ENCODE measurements at places on chromosomes 6 and 20.

- H3K27ac ChIP-seq: no peak overlapping the region
- peaks cover 14% of the 10 kb centered on the region for H3K4me1 ChIP-seq
- DNase-seq: no peak
- H3K4me3 ChIP-seq: no peak overlapping the region
- H3K27me3 ChIP-seq: peaks cover 3% of the 10 kb centered on the region
These were observed 48.0 kb upstream of the CNKSR3 start for GRCh38 chr6:154558513-154558912.

DNA sequence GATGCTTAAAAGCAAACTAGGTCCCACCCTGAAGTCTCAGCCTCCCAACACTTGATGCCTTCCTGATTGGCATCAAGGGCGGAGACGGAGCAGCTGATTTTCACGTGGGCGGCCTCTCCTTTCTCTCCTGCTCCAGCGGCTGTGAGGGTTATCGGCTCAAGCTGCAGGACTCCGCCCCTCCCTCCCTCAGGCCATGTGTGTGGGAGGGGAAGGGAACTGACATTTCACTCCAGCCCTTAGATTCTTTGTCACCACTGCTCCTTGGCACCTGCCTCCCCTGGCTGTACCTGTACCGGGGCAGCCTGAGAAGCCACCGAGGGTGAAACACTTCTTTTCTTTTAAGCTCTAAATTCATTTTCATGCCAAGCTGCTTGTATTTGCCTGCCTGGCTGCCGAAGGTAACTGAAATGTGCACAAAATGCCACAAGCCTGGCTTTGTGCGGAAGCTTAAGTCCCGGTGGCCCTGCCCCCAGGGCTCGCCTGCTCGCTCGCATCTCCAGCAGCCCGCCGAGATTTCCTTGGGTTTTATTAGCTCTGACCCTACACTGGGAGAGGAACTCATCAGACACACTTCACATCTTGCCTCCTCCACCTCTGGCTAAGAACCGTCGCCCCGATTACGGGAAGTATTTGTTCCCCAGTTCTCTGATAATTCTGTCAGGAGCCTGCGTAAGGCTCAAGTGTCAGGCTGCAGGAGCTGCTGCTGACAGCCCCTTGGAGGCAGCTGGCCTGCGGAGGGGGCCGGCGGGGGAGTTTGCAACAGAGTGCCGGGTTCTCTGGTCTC, 9.6 kb upstream of the CPNE5 start:
- H3K36me3 ChIP-seq: peaks cover 4% of the 10 kb centered on the region
- peak overlapping the region; percentile 61 for H3K4me3 ChIP-seq
- no peak for DNase-seq
- peaks cover 27% of the 10 kb centered on the region for H3K4me1 ChIP-seq
- peak overlapping the region; percentile 46 for H3K27ac ChIP-seq

DNA sequence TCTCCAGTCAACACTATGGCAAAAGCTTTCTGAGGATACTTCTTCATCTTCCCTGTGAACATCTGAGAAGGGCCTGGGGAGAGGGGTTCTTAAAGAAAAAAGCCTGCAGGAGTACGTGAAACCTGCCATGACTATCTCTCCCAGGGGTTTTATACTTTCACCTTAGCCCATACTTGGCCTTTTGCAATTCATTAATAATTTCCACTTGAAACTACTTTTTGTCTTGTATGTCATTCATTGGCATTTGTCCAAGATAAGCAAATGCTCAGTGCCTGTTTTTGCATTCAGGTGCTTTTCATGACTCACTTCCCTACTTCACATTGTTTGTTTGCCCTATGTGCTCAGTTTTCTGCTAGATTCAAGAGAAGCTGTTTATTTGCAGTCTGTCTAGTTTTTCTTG, 580.3 kb upstream of the GJE1 start:
- H3K4me1 ChIP-seq: peaks cover 8% of the 10 kb centered on the region
- H3K36me3 ChIP-seq: peaks cover 11% of the 10 kb centered on the region
- no peak for DNase-seq
- H3K27ac ChIP-seq: peak overlapping the region; percentile 37
- no peaks in the 10 kb centered on the region for H3K27me3 ChIP-seq

DNA sequence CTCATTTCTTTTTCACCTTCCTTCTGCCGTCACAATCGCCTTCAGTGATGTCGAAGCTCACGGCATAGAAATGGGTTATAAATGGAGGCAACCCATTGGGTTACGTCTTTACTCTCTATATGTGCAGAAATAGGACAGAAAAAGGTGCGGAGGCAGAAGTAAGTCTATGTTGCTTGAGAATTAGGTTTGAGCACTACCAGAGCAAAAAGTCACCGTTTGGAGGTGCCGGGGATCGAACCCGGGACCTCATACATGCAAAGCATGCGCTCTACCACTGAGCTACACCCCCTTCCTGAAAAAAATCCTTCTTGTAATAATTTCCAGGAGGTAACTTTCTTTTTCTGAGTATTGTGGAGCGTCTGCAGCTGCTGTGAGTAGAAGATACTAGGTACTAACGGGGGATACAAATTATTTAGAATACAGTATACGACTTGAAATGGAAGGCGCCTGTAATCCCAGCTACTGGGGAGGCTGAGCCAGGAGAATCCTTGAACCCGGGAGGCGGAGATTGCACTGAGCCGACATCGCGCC, 134.2 kb downstream of the TRIM27 start:
- H3K27me3 ChIP-seq: peaks cover 98% of the 10 kb centered on the region
- peaks cover 14% of the 10 kb centered on the region for H3K4me1 ChIP-seq
- H3K4me3 ChIP-seq: peak overlapping the region; percentile 86
- peak overlapping the region; percentile 69 for H3K27ac ChIP-seq

GRCh38 chr6:41955412-41955811, 13.8 kb upstream of the CCND3 start:
- H3K27me3 ChIP-seq: no peaks in the 10 kb centered on the region
- no peak for DNase-seq
- no peak overlapping the region for H3K4me3 ChIP-seq
- no peaks in the 10 kb centered on the region for H3K36me3 ChIP-seq
- H3K27ac ChIP-seq: no peak overlapping the region

DNA sequence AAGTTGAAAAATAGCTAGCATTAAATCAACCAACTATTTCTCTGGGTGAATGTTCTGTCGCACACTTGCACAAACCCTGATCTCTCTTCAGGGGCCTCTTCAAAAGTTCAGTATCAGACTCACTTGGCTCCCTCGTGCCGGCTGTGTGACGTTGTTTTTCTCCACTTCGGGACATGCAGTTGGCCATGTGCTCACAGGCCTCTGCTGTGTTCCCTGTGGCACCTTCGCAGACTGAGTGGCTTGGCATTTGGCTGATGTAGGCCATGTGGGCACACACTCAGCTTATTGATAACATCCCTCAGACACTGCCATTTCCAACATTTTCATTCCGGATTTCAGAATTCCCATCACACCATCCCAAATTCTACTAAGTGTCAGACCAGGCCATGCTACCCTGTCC, 49.3 kb downstream of the PACRG start:
- no peaks in the 10 kb centered on the region for H3K4me1 ChIP-seq
- no peaks in the 10 kb centered on the region for H3K27me3 ChIP-seq
- no peak for DNase-seq
- H3K27ac ChIP-seq: no peak overlapping the region
- no peak overlapping the region for H3K4me3 ChIP-seq

DNA sequence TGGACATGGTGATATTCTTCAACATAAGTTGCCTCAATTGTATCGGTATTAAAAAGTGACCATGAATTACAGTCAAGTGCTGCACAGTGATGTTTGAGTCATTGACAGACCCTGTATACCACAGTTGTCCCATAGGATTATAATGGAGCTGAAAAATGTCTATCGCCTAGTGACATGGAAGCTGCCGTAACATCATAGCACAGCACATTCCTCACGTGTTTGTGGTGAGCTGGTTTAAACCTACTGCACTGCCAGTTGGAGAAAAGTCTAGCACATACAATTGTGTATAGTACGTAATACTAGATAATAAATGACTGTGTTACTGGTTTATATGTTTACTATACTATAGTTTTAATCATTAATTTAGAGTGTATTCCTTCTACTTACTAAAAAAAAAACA, 150.2 kb downstream of the CDH26 start:
- peaks cover 6% of the 10 kb centered on the region for H3K4me1 ChIP-seq
- H3K36me3 ChIP-seq: no peaks in the 10 kb centered on the region
- DNase-seq: no peak
- H3K27me3 ChIP-seq: no peaks in the 10 kb centered on the region

DNA sequence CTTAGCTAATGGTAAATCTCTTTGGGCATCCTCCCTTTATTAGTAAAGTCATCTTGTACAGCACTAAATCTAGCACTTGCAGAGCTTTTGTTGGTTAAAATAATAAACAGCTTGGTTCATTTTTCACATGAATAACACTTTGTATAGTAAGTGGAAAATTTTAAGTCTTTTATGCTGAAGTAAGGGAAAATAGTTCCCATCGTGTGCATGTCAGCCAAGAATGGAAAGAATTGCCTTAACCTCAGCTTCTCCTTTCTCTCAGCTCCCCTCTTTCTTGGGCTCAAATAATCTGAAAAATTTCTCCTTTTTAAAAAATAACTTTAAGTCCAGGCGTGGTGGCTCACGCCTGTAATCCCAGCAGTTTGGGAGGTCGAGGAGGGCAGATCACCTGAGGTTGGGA, 16.6 kb downstream of the SNRPC start:
- DNase-seq: no peak
- peaks cover 24% of the 10 kb centered on the region for H3K36me3 ChIP-seq

- peaks cover 9% of the 10 kb centered on the region for H3K36me3 ChIP-seq
- peak overlapping the region; percentile 82 for H3K27ac ChIP-seq
- H3K4me3 ChIP-seq: peak overlapping the region; percentile 97
- H3K4me1 ChIP-seq: peaks cover 28% of the 10 kb centered on the region
- no peak for DNase-seq
- H3K27me3 ChIP-seq: peaks cover 33% of the 10 kb centered on the region
These were observed 735 bp upstream of the SLC23A2 start for GRCh38 chr20:5002077-5002413.

DNA sequence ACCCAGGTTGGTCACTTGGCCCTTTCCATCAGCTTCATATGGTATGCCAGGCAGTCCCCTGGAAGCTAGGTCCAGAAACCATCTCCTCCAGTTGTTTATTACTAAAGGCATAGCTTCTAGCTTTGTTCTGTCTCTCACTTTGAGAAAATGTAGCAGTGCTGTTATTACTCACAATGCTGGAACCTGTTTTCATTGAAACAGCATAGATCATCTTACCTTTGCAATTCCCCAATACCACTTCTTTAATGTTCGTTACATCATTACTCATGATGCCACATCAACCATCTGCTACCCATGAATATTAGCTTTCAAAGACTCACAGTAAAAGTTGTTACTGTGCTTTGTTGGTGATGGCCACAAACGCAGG, 88.3 kb downstream of the ADAT2 start:
- H3K4me1 ChIP-seq: peaks cover 4% of the 10 kb centered on the region
- no peak overlapping the region for H3K4me3 ChIP-seq
- H3K27me3 ChIP-seq: no peaks in the 10 kb centered on the region
- H3K27ac ChIP-seq: no peak overlapping the region
- DNase-seq: no peak

Data from type B pancreatic cell (in vitro differentiated cells).